ENCODE measurements at places on chromosomes 3 and 15.

DNA sequence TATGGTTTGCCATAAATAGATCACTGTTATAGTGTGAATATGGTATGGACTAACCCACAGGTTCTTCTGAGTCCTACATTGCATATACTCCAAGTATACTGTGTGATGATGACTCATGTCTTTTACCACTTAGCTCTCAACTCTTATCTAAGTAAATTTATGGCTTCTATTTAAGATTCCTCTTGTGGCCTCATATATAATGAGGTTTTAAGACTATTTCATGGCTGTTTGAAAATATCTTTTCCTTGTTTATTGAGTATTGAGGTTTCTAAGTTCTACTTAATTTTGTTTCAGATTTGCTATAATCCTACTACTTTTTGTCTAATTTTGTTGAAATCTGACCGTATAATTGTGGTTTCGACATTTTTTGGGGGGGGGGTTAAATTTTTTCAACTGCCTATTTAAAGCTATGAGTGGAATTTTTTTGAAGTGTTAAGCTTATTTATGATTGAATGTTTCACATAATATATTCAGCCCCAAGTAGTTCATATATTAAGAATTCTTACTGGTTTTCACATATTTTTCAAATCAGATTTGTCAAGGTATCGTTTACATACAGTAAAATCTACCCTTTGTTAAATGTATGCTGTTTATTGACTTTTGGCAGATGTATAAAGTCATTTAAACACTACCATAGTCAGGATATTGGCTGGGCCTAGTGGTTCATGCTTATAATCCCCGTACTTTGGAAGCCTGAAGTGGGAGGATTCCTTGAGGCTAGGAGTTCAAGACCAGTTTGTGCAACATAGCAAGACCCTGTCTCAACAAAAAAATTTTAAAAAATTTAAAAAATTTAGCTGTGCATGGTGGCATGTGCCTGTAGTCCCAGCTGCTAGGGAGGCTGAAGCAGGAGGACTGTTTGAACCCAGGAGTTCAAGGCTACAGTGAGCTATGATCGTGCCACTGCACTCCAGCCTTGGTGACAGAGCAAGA lies 11.7 kb downstream of the SLC25A36 start:
- DNase-seq: no peak

DNA sequence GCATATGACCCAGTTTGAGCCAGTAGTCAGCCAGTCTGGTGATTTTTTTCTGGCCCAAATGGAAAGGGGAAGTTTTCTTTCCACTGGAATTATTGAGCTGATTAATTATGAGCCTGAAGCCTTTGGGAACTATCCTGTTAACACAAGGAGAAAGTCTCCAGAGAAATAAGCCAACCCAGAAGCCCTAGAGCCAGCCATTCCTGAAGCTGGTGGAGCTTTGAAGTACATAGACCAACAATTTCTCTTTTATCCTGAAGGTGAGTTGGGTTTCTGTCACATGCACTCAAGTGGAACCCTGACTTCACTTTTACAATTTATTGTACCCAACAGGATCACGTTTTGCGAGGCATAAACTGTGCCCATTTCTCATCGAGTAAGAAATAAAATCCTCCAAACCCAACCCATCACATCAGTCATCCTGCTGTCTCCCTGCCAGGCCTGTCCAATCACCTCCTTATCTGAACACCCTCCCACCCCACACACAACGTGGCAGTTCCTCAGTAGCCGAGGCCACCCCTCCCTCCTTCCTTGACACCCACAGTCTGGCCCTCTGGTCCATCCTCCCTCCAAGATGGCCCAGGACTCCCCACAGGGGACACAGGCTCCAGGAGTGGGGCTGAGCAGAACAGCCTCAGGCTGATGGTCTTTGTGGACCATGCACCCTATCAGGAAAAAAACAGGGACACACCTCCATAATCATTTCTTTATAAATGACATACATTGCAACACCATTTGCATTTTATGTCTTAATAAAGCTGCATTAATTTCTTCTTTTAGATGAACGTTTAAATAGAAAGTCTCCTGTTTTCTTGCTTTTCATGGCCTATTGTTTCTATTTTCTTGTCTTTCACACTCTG lies 55.7 kb upstream of the GATA2 start:
- DNase-seq: no peak

DNA sequence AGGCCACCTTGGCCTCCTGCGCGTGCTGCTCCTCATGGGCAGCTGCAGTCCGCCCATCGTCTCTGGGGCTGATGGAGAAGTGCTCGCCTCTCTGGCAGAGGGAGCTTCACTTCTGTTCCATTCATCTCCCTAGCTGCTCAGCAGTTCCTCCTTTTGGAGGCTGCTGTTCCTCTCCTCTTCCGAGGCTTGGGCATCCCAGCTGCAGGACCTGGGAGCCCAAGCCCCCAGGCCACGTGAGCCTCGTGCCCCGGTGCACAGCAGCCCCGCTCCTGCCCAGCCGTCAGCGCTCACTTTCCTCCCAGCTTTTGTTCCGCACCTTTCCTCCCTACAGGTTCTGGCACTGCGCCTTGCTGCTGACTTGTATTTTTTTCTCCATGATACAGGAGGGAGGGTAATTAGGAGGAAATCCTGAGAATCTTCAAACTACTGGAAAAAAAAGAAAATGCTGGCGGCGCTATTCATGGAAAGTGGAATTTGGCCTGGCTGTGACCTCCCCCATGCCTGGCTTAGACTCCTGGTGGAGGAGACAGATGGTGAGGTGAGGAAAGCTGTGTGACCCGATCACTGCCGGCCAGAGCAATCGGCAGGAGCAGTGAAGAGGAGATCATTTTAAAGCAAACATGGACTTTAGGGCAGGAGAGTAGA lies 210.1 kb downstream of the CHST2 start:
- no peak for DNase-seq

DNA sequence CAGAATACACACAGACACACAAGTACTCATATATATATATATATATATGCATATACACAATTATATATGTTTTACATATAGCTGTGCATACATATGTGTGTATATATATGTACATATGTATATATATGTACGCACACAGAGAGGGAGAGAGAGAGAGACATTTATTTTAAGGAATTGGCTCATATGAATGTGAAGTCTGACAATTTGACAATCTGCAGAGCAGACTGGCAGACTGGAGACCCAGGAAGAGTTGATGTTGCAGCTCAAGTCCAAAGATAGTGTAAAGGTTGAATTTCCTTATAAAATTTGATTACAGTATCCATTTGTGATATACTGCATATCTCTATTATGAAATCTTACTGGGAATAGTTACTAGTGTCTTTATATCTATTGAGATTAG lies 1330.3 kb upstream of the CADM2 start:
- DNase-seq: no peak

DNA sequence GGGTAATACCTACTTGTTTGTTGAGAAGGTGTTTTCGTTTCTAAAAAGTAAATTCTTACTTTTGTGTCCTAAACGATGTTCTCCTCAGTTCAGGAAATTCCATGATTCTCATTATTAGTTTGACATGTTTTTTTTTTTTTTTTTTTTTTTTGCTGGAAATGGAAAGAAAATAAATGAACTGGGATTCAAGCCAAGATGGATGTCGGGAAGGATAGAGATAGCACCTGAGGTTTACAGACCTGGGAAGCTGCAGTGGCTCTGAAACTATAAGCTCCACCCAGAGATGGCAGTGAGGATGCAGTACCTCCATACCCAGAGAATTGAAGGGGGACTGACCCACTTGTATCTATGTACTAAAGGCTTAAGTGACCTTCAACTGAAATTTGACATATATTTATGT lies 334.6 kb upstream of the TGFBR2 start:
- DNase-seq: no peak

- DNase-seq: no peak
These were observed 20.3 kb downstream of the ACAA1 start for GRCh38 chr3:38116471-38117162.

DNA sequence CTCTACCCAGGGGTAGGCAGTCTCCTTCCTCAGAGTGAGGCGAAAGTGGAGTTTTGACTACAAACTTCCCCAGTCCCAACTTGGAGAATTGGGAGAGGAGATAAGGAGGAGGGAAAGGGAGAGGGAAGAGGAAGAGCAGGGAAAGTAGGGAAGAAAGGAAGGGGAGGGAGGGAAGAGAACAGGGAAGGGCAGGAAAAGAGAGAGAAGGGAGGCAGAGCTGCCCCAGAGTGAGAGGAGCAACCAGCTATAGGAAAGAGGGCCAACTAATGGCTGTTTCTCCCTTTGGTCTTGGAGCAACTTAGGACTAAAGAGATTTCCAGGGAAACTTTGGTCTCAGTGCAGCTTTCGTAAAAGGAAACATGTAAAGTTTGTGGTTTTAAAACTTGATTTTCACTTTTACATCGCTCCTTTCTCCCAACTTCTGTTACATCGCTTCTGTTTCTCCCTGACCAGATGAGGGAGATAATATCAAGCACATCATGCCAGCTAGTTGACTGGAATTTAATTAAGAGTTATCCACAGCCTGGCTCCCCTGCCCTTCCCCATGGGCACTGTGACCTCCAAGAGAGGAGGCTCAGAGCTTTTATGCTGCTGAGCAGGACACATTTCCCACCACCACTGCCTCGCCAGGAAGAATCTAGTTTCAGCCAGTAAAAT lies 1.4 kb downstream of the CA12 start:
- DNase-seq: no peak

GRCh38 chr15:25545889-25546288 lies 107.1 kb upstream of the UBE3A start:
- DNase-seq: no peak

- no peak for DNase-seq
These were observed 110.1 kb downstream of the DNAH12 start for GRCh38 chr3:57434041-57434440.

DNA sequence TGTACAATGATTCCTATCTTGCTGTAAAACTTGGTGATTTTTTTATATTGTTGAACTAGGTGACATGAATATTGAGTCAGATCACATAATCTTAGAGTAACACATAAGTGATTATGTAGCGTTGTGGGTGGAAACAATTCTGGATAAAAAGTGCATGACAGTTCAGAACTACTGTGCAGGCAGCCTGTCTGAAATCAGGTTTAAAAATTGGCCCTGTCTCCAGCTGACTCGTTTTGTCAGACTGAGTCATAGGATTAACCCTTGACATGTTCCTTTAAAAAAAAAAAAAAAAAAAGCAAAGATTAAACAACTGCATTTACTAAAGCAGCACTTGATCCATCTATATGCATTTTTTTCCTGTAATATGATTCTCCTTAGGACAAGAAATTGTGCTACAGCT lies 160.0 kb upstream of the CGNL1 start:
- DNase-seq: no peak

GRCh38 chr3:46666453-46666845 lies 27.0 kb downstream of the ALS2CL start:
- DNase-seq: no peak

DNA sequence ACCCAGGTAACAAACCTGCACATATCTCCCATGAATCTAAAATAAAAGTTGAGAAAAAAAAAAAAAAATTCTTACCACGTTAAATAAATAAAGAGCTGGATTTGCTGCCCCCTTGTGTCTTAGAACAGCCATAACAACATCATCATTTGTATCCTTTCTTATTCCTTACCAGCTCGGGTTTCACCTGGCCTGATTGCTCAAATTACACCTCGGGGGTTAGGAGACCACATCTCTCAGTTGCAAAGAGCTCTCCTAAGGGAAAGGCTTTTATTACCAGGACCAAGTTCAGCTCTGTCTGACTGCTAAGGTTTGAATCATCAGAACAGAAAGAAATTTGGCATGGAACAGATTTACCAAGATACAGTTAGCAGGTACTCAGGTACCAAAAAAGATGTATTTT lies 25.8 kb upstream of the RPL39L start:
- peak; percentile 12 for DNase-seq

DNA sequence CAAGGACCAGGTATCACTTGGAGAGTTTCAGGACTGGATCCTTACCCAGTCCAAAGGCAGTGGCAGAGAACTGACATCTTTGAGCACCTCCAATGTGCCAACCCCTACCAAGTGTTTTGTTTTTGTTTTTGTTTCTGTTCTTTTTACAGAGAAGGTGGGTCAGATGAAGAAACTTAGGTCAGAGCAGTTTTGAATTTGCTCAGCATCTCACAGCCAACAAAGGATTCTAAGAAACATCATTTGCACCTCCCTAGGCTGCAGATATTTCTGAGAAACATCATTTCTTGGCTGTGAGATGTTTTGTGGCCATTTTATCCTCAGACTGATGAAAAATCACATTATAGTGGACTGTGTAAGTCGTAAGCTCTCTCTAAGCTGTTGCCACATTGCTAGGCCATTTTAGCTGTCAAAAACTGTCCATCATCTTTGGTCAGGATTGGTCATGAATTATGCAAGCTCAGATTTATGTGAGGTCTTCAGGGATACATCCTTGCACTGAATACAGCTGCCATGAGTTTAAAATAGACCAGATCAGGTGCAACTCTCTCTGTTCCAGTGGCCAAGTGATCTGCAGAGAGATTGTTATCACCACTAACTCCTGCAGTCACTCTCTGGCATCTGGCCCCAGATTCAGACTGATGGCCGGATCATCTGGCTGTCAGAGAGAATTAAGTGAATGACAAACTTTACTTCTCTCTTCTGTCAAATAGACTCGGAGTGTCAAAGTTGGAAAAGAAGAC lies 341.5 kb downstream of the EPHB1 start:
- DNase-seq: no peak

GRCh38 chr3:172079326-172079976 lies 40.1 kb downstream of the FNDC3B start:
- no peak for DNase-seq

DNA sequence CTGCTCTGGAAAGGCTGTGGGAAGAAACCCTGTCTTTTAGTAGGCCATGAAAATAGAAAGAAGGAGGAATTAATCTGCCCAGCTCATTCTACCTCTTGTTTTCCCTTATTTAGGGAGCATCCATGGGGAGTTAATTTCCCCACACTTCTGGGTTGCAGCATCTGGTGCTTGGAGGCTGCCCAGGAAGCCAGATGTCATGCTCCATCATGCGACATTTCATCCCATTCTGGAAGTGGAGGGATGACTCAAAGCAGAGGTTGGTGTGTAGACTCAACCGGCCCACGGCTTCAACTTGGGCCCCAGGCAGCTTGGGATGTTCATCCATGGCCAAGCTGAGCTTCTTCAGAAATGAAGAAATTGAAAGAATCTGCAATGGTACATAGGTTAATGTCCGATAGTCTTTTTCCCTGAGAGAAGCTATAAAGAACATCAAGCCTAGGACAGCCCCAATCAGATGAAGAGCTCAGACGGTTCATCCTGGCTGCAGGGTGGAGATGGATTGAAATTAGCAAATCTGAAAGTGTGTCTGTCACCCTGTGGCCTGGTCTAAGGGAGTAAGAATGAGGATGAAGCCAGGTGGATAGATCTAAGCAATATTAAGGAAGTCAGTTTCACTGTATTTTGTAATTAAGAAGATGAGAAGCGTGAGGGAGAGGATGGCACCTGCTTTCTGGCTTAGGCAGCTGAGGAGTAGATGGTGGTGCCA lies 24.5 kb upstream of the PROK2 start:
- DNase-seq: no peak

DNA sequence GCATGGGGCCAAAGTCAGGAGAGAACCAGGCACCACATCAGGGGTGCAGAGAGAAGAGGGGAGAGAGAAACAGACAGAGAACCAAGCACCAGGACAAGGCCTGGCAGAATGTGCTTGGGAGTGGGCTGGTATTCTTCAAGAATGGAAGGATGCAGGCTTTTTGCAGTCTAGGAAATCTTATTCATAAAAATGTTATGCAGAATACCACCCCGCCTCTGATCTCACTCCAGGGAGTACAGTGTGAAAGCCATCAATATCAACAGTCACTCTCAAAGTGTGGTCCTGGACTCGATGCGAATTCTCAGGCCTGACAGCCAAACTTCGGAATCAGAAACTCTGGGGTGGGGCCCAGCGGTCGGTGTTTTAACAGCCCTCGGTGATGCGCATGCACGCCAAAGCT lies 16.9 kb downstream of the NTRK3 start:
- DNase-seq: no peak

- no peak for DNase-seq
These were observed 105.8 kb downstream of the CYP19A1 start for GRCh38 chr15:51232581-51232980.

Data from stimulated activated CD4-positive, alpha-beta T cell treated with anti-CD3 and anti-CD28 coated beads, Interleukin-4, amount 100 ng/mL, for 4 hours (primary cell).